ENCODE measurements at places on chromosomes 7 and 10.

- DNase-seq = no peak
Measured at GRCh38 chr10:28871665-28872064, 194.3 kb downstream of the BAMBI start.

- no peak for DNase-seq
Measured at GRCh38 chr7:36021367-36021766, 131.7 kb upstream of the EEPD1 start.

DNA sequence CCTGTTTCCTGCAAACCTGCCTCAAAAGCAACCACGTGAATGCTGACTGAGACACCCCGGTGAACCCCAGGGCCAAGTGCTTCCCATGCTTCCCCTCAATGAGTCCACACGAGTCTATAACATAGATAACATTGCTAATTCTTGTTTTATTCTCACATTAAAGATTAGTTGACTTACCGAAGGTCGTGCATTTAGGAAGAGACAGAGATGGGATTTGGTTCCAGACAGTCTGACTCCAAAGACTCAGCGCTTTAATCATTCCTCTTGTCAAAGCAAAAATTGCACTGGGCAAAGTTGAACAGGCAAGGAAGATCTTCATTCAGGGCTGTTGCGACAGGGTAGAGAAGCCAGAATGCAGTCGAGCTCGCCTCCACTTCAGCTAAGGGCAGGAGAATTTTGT, 435.6 kb upstream of the C7orf33 start:
- no peak for DNase-seq

GRCh38 chr10:5748394-5748803, 63.8 kb downstream of the TASOR2 start:
- no peak for DNase-seq

Data from pulmonary artery endothelial cell (primary cell).